ENCODE measurements at places on chromosomes 2 and 18. TPM values are rescaled to one million over a fixed set of nuclear protein-coding genes. Genes with fewer than 3 reads are reported as not detected.

IL18R1 gene
- total RNA-seq, result not detected

CCDC88A gene
- 35.3 TPM for total RNA-seq

HAUS1 gene
- total RNA-seq, result 87.8 TPM

CCDC150 gene
- total RNA-seq, result 6.5 TPM

GRB14 gene
- 1.4 TPM for total RNA-seq

EPB41L3 gene
- 161 TPM for total RNA-seq

PLA2R1 gene
- total RNA-seq, result 4.7 TPM

LRP1B gene
- total RNA-seq, result not detected

ASAP2 gene
- total RNA-seq, result 54.3 TPM

GAREM1 gene
- total RNA-seq, result 12.0 TPM

IL1A gene
- not detected for total RNA-seq

OSBPL6 gene
- 6.3 TPM for total RNA-seq

CTAGE1 gene
- not detected for total RNA-seq

NBAS gene
- total RNA-seq, result 49.3 TPM

DES gene
- 0.31 TPM for total RNA-seq

GNLY gene
- total RNA-seq, result not detected

PDE1A gene
- total RNA-seq, result under 0.01 TPM

CRACDL gene
- not detected for total RNA-seq

LINC00305 gene
- total RNA-seq, result not detected

TMEM247 gene
- not detected for total RNA-seq

SERPINB7 gene
- total RNA-seq, result not detected

POLR1A gene
- total RNA-seq, result 56.9 TPM

PSME4 gene
- total RNA-seq, result 60.8 TPM

RNU2-63P gene
- not detected for total RNA-seq

COL6A3 gene
- 47.6 TPM for total RNA-seq

RRM2 gene
- total RNA-seq, result 64.6 TPM

UGT1A10 gene
- total RNA-seq, result not detected
